ENCODE measurements at places on chromosomes 5 and 9.

DNA sequence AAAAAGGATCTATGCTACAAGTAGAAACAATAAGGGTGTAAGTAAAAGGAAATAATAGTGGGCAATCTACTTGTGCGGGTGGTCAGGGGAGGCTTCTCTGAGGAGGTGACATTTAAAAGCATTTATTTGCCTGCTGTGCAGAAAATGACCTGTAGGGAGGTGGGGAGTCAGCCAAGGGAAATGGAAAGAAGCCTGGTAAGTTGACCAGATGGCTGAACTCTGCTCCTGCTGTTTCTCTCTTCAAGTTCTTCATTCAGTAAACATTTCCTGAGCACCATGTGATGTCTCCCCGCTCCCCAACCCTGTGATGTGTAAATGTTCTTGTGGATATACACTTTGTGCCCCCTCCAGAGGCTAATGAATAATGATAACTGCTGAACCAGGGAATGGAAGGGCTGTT is 9.9 kb upstream of the SPIN1 start:
- DNase-seq, result no peak

DNA sequence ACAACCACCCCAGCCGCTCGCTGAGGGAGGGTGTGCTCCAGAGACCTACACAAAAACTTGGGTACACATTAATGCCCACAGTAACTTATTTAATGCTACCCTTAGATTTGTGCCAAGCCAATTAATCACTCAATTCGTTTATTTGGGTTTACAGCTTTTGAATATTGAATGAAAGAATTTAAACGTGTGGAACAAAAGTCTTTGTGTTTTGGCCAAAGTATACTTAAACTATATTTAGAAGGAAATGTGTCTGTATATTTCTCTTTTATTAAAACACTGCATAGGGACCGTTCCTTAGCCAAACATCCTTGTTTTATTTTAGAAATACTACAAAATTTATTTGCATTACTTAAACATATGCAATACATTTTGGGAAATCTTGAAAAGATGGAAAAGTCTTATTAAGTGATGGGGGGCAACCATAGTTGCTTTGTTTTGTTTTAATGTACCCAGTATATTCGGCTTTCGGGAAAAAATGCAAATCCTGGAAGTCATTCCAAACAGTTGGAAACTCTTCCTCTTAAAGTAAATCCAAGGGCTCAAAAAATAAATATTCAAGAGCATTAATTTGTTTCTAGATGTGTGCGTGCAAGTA is 11.8 kb downstream of the ZNF608 start:
- DNase-seq, result no peak

DNA sequence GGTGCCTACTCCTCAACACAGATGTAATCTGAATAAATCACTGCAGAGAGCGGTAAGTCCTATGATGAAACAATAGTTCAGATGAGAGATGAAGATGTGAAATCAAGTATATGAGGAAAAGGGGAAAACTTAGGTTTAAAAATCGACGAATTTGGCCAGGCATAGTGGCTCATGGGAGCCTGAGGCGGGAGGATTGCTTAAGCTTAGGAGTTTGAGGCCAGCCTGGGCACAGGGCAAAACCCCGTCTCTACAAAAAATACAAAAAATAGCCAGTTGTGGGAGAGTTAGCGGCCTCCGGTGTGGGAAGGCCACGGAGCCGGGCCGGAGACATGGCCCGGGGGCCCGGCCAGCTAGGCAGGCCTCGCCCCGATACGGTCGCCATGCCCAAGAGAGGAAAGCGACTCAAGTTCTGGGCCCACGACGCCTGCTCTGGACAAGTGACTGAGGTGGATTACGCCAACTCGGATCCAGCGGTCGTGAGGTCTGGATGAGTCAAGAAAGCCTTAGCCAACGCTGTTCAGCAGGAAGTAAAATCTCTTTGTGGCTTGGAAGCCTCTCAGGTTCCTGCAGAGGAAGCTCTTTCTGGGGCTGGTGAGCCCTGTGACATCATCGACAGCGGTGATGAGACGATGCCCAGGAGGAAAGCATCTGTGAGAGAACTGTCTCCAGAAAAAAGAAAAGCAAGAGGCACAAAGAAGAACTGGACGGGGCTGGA is 62.8 kb upstream of the SUB1 start:
- peak; percentile 42 for DNase-seq

GRCh38 chr5:56183506-56183905 is 49.6 kb downstream of the ANKRD55 start:
- DNase-seq, result no peak

DNA sequence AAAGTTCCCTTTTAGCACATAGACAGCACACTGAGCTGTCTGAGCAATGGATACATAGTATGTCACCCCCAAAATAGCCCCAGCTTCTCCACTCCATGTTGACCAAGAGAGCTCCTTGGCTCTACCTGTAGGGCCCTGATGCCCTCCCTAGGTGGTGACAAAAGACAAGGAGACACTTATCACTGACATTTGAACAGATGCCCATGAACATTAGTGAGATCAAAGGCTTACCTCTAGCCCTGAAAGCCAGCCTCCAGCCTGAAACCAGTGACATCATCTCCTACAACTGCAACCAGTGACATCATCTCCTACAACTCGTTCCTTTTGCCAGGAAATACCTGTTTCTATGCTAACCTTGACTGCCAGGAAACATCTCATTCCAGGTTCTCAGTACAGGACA is 122.7 kb downstream of the FSTL4 start:
- no peak for DNase-seq

DNA sequence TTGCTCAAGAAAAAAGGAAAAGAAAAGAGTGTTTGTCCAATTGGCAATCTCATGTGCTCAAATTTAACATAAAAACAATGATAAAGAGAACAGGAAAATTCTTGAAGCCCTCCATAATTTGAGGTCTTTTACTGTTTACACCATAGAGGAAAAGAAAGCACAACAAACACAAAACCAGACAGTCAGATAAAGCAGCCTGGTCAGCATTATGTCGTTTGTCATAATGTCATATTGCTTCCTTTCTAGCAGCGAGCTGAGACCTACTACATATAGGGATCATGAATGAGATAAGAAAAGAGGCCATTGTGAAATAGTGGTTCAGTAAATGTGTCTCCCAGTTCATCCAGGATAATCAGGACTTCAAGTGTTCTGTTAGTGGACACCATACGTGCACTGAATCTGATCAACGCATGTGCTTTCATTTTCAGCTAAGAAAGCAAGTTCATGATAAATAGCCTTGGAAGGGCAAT is 64.7 kb upstream of the SELENOP start:
- DNase-seq, result no peak

DNA sequence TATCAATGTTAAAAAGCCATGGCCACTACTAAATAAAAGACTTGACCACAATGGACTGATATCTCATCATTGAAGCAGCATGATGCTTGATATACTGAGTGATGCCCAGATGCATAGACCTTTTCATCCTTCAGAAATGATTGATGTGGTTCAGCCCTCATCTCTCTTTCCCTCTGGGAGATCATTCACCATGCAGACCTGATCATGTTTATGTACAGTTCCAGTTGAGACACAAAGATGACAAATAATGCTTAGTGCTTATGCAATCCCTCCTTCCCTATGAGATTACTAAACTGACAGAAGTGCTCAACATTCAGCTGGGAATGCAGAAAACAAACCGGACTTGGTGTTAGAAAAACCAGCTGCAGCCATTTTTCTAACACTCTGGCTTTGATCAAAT is 91.9 kb upstream of the TLR4 start:
- DNase-seq, result no peak

DNA sequence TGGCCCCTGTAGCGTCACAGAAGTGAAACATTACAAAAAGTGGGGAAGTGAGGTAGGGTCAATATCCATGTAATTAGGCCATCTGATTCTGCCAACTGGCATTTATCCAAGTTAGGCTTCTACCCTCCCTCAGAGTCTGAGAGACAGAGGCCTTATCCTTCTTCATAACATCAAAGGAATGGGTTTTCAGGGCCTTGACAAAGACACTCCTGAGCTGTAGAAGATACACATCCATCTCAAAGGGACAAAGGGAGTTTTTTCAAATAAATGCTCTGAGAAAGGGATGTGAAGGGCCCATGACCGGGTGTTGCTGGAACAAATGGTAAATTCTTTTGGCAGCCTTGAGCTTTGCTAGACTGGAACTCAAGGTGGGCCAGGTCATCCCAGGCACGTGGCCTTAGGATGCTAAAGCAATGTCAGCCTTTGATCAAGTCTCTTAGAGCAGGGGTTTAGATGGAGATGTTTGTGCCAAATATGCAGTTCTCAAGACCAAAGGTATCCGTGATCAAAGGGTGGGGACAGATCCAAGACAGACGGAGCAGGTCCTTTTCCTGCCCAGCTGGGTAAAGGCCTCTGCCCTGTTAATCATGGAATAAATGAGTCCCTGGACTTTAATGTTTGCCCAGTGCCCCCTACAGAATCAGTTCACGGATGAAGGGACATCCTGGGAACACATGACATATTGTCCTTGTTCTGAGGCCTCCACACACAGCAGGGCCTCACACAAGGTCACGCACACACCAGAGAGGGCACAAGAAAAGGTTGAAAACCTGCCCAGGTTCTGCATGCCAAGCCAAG is 10.0 kb upstream of the FAM169A start:
- no peak for DNase-seq

DNA sequence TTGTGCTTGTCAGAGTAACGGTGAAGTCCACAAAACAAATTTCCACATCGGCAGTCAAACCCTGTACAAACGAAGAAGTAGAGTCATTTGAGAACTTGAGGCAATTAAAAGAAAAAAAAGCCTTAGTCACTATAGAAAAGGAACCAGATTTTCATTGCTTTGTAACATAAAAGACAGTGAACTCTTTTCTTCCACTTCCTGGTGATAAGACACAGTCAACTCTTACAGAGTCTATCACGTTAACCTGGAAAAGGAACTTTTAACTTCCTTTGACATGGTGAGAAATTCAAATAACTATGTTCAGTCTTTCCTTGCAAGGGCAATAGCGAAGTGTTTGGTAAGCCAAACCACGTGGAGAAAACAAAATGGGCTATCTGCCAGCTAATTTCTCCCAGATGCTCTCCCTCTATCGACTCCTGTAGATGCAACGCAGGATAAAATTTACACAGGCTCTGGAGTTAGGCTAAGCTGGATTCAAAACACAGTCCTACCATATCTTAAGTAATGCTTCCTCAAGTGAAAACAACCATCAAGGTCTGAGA is 8.9 kb downstream of the ZFAND5 start:
- no peak for DNase-seq

GRCh38 chr5:107282061-107282460 is 388.7 kb downstream of the EFNA5 start:
- DNase-seq, result no peak

GRCh38 chr5:36089989-36090388 is 23.3 kb upstream of the UGT3A2 start:
- DNase-seq, result no peak

- DNase-seq, result no peak
Measured at GRCh38 chr9:129491487-129491855, 129.4 kb downstream of the C9orf50 start.

GRCh38 chr5:96242571-96242970 is 190.5 kb downstream of the PCSK1 start:
- DNase-seq, result no peak

DNA sequence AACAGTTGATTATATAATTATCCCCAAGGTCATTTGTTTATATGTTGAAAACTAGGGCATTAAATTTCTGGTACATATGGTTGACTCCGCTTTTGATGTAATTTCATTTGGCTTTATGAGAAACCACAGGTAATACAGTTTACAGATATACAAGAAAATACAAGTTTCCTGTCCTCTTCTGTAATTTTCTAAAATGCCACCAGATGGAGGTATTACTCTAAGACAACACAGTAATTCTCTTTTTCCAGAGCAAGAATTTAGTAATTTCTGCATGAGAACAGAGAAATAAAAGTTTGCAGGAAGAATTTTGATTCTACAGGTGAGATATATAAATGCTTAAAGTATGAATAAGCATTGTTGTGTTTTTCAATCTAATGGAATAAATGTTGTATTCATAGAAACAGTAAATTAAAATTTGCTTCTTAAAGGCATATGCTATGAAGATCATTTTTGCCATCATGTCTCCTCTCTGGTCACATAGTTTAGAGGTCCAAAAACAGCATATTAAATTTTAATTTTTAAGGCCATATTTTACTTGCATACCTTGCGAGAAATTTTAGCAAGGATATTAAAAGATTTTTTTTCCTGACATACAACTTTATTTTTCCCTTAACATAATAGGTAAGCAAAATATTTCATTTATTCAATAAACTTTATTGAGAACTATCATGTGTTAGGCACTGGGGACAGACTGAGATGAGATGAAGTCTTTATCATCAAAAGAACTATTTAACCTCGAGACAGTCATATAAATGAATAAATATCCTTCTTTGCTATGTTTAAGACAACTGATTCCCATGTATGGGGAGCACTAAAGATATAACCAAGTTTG is 22.7 kb downstream of the CHD1 start:
- no peak for DNase-seq

DNA sequence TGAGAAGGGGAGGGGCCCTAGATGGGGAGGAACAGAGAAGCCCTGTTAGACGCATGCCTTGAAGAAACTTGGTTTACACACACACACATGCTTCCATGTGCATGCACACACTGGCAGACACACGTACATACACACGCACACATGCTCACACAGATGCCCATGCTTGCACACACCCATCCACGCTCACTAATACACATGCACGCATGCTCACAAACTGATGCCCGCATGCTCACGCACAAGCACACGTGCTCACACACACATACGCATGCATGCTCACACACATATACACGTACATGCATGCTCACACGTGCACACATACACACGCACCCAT is 32.1 kb upstream of the EGFL7 start:
- DNase-seq, result no peak

Data from CD8-positive, alpha-beta T cell (primary cell).